ENCODE measurements at places on chromosomes 4 and X.

DNA sequence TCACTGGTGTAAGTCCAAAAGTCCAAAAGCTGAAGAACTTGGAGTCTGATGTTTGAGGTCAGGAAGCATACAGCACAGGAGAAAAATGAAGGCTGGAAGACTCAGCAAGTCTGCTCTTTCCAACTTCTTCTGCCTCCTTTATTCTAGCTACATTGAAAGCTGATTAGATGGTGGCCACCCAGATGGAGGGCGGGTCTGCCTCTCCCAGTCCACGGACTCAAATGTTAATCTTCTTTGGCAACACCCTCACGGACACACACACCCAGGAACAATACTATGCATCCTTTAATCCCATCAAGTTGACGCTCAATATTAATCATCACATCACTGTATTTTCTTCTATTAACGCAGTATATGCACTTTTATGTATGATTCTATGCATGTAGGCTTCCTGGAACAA, 931.6 kb upstream of the GRIA3 start:
- no peak for DNase-seq

GRCh38 chr4:140098455-140099160, 55.4 kb downstream of the MAML3 start:
- DNase-seq: no peak

DNA sequence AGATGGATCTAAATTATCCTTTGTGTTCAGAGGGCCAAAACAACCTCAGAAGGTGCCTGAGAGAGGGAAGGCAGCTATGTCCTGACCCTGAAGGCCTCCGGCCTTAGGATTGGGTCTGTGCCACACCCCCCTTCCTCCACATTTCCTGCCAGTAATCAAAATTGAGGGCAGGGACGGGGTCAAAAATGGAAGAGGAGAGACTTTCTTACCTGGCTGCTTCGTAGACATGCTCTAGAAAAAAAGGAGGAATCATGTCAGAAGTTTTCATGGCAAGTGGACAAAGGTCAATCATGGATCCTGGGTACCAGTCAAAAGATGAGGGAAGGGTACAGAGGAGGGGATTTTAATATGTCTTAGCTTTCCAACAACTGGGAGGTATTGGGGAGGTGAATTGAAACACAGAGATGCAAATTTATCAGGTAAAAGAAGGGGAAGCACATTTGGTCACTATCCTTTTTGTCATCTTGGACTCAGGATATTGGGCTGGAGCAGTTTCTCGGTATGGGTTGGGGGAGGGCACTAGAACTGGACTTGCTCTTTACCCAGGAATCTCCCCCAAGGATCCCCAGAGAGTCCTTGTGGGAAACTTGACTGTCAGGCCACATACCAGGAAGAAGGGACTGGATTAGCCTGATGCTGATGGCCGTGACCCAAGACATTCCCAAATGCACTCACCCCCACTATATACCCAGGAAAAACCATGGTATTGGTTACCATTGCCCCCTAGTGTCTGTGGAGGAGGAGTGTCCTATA, 17.1 kb downstream of the VSIG4 start:
- no peak for DNase-seq

GRCh38 chrX:39779952-39780783, 317.6 kb downstream of the BCOR start:
- no peak for DNase-seq

- DNase-seq: no peak
Measured at GRCh38 chrX:45479196-45479834, 278.6 kb upstream of the DIPK2B start.

- DNase-seq: no peak
Measured at GRCh38 chrX:54359408-54359807, 1.6 kb upstream of the WNK3 start.

Measured in thyroid gland (tissue), 4 donors.